Left ventricle myocardium inferior (tissue), 1 donor: ENCODE measurements at places on chromosomes 11 and 22. TPM values are rescaled to one million over a fixed set of nuclear protein-coding genes. Genes with fewer than 3 reads are reported as not detected.

GRCh38 chr11:3732671-3733436 lies 61.7 kb upstream of the CHRNA10 start:
- no peak for DNase-seq
- H3K36me3 ChIP-seq, result peaks cover 84% of the 10 kb centered on the region
- H3K4me1 ChIP-seq, result no peaks in the 10 kb centered on the region
- H3K4me3 ChIP-seq, result no peak overlapping the region

DNA sequence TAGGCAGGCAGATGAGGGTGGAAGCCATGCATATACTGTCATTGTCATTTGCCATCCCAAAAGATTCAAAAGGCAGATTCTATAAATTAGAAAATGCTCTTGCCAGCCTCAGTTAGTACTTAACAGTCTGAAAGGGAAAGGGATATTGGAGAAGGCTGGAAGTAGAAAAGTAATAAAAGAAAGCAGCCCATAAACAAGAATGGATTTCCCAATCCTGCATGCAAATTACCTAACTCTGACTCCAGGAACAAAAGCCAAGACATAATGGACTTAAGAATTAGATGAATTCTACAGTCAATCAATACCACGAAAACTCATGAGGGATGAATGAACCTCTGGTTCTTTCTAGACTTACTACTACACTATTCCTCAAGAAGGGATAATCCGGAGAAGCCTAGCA lies 5.9 kb downstream of the PAK1 start:
- H3K27me3 ChIP-seq, result peaks cover 33% of the 10 kb centered on the region
- no peak overlapping the region for H3K4me3 ChIP-seq
- H3K36me3 ChIP-seq, result no peaks in the 10 kb centered on the region
- H3K27ac ChIP-seq, result no peak overlapping the region
- DNase-seq, result no peak

GRCh38 chr11:107567739-107568335 lies 2.3 kb upstream of the ALKBH8 start:
- DNase-seq, result no peak
- H3K4me3 ChIP-seq, result no peak overlapping the region
- H3K27me3 ChIP-seq, result peaks cover 30% of the 10 kb centered on the region
- peaks cover 37% of the 10 kb centered on the region for H3K4me1 ChIP-seq
- no peak overlapping the region for H3K27ac ChIP-seq
- no peaks in the 10 kb centered on the region for H3K36me3 ChIP-seq

DNA sequence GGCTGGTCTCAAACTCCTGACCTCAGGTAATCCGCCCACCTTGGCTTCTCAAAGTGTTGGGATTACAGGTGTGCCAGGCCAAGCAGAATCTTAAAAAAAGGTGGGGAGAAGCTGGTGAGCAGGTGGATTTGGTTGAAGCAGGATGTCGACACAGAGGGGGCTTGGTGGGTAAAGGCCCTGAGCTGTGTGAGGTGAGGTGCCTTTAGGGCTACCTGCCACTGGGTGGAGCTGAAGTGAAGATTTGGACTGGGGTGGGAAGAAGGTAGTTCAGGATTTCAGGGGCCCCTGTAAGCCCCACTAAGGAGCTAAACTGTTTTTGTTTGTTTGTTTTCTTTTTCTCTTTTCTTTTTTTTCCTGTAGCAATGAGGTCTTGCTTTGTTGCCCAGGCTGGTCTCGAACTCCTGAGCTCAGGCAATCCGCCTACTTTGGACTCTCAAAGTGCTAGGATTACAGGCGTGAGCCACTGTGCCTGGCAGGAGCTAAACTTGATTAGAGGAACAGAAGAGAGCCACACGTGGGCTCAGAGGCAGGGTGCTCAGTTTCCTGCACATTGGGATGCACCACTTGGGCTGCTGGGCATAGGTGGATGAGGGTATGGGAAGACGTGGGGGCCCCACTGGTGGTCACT lies 6.0 kb downstream of the P2RX6 start:
- no peak for DNase-seq
- no peak overlapping the region for H3K4me3 ChIP-seq
- peaks cover 1% of the 10 kb centered on the region for H3K4me1 ChIP-seq
- no peaks in the 10 kb centered on the region for H3K36me3 ChIP-seq
- no peak overlapping the region for H3K27ac ChIP-seq

GRCh38 chr22:30183861-30184278 lies 62.7 kb downstream of the LIF start:
- no peak for DNase-seq
- H3K4me3 ChIP-seq, result no peak overlapping the region
- H3K4me1 ChIP-seq, result peaks cover 6% of the 10 kb centered on the region
- H3K36me3 ChIP-seq, result no peaks in the 10 kb centered on the region

GRCh38 chr22:17884893-17885292 lies 110.6 kb upstream of the BID start:
- H3K4me3 ChIP-seq, result no peak overlapping the region
- peaks cover 79% of the 10 kb centered on the region for H3K36me3 ChIP-seq
- no peak for DNase-seq
- H3K27me3 ChIP-seq, result no peaks in the 10 kb centered on the region

DNA sequence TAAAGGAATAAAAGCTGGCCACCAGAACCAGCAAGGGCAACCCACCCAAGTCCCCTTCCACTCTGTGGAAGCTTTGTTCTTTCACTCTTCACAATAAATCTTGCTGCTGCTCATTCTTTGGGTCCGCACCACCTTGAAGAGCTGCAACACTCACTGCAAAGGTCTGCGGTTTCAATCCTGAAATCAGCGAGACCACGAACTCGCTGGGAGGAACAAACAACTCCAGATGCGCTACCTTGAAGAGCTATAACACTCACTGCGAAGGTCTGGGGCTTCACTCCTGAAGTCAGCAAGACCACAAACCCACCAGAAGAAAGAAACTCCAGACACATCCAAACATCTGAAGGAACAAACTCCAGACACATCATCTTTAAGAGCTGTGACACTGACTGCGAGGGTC lies 365.2 kb upstream of the LUZP2 start:
- H3K36me3 ChIP-seq, result no peaks in the 10 kb centered on the region
- DNase-seq, result no peak
- no peaks in the 10 kb centered on the region for H3K4me1 ChIP-seq
- H3K27ac ChIP-seq, result no peak overlapping the region
- no peak overlapping the region for H3K4me3 ChIP-seq

DNA sequence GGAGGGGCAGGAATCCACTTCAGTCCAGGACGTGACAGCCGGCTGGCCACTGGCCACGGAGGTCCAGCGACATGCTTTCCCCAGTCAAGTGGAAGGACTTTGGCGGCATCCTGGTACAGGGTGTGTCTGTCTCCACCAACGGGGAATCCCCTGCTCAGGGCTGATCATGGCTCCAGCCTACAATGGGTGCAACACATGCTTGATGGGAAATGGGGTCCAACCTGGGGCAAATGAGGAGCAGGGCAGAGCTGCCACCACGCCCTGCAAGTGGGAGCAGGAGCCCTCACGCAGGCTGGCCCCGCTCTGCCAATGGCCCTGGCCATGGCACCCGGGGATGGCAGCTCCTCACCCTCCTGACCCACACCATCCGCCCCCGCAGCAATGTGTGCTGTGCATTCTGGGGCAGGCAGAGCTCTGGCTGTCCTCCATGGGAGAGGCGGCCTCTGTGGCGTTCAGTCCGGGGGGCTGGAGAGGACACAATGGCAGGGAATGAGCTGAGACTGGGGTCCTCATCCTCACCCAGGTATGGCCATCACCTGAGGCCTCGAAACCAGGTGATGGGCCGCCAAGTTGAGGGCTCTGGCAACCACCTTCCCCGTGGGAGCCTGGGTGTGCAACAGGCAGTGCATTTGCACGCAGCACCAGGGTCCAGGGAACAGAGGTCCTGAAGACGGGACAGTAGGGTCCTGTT lies 5.8 kb upstream of the SEPTIN5 start:
- no peak overlapping the region for H3K27ac ChIP-seq
- DNase-seq, result no peak
- peaks cover 11% of the 10 kb centered on the region for H3K4me1 ChIP-seq

GRCh38 chr11:70233511-70233934 lies 30.4 kb downstream of the FADD start:
- H3K36me3 ChIP-seq, result no peaks in the 10 kb centered on the region
- no peak overlapping the region for H3K27ac ChIP-seq
- no peak overlapping the region for H3K4me3 ChIP-seq
- H3K4me1 ChIP-seq, result peaks cover 14% of the 10 kb centered on the region
- no peaks in the 10 kb centered on the region for H3K27me3 ChIP-seq

The INS gene
- total RNA-seq, result not detected

The ACTN3 gene
- not detected for total RNA-seq

The TSGA10IP gene
- total RNA-seq, result not detected
